ENCODE measurements at places on chromosomes 5 and 9.

GRCh38 chr9:127575875-127576778 is 36.0 kb upstream of the STXBP1 start:
- DNase-seq, result no peak

GRCh38 chr9:91248707-91249106 is 113.0 kb downstream of the AUH start:
- DNase-seq, result no peak

GRCh38 chr5:171984748-171985419 is 21.6 kb downstream of the FBXW11 start:
- no peak for DNase-seq

GRCh38 chr5:893137-893506 is 438 bp downstream of the TRIP13 start:
- DNase-seq, result no peak

GRCh38 chr5:67272453-67273130 is 76.0 kb upstream of the CD180 start:
- no peak for DNase-seq

DNA sequence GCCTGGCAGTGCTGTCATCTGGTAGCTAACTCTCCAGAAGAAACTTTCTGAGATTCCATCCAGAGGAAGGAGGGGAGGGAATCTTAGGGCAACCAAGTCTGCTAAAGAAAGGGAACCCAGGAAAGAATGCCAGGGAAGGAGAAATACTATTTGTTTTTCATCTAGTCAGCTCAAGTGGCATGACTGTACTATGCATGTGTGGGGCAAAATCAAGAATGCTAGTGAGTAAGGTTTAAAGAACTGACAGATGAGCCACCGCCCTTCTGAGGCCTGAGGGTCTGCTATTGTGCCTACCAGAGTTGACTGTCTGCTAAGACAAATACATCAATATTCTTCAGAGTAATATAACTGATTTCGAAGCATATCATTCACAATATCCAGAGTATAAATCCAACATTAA is 204.2 kb downstream of the SLC12A2 start:
- no peak for DNase-seq

Data from SK-N-MC (cell line).